Urothelium cell line (cell line): ENCODE measurements at places on chromosomes 1 and 21.

DNA sequence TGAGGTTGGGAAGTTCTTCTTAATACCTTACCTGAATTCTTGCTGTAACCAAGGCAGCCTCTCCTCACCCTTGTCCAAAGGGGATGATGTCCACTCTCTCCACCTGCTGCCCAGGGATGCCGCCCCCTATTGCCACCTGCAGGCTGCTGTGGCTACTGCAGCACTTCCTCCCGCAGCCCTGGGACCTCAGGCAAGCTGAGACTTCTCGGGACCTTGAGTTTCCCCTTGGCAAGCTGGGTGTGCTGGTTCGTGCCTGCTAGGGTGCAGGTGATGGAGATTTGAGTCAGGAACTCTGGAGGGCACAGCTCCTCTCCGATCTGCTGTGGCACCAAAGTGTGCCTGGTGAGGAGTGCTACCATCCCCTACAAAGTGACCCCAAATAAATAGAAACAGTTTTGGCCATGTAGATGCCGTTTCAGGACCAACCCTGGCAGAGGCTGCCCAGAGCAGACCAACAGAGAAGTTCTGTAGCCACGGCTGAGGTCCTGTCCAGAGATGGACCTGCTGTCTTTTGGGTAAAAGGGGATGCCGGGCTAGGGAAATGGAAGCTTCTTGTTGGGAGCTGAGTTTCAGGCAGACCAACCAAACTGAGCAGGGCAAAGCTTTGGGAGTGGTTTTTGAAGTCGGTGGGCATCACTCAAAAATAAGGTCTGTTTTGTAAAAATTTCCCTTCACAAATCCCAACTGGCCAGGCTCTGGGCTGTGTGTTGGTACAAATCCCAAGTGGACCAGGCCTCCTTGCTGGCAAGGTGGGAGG is 31.7 kb downstream of the RUNX3 start:
- peak; percentile 65 for DNase-seq

DNA sequence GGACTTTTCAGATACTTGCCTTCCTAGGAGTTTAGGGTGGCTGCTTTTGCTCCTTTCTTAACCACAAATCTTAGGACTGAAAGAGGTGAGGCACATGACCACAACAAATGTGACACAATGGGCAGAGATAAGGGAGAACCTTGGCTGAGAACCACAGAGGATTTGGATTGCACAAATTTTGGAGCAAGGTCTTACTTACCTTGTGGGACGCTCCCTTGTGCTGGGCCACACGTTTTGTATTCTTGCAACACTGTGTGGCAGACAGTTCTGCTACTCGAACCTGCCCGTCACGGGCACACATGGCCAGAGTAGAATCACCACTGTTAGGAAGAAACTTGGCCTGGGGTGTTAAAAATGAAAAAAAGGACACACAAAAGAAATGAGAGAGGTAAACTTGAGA is 23.9 kb downstream of the DCAF8 start:
- DNase-seq, result no peak

- no peak for DNase-seq
Observed at GRCh38 chr1:83763361-83764095, 235.4 kb downstream of the TTLL7 start.

- DNase-seq, result no peak
Observed at GRCh38 chr1:59355361-59355760, 58.5 kb downstream of the FGGY start.

GRCh38 chr1:181953596-181953995 is 107.9 kb downstream of the ZNF648 start:
- no peak for DNase-seq

- DNase-seq, result no peak
Observed at GRCh38 chr1:201557572-201557958, 18.6 kb downstream of the NAV1 start.

GRCh38 chr1:101086783-101087182 is 61.2 kb upstream of the DPH5 start:
- DNase-seq, result no peak

DNA sequence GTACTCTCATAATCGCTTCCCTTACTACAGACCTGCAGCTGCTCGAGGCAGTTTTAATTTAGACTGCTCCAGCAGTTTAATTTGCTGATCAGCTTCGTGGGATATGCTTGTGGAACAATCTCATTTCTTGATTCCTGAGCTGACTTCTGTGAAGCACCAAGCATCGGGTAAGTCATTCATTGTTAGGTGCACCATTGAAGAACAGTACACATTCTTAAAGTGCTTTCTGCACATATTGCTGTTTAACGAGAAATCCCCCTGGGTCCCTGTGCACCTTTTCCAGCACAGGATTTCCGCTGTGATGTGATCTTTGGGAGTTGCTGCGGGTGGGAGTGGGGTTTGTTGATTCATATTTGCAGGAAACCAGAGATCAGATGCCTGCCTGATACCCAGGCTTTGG is 9.1 kb downstream of the GALNT2 start:
- DNase-seq, result no peak

GRCh38 chr1:217134857-217135568 is 411.8 kb upstream of the ESRRG start:
- peak; percentile 44 for DNase-seq

GRCh38 chr1:234393190-234393589 is 19.9 kb downstream of the COA6 start:
- DNase-seq, result peak; percentile 30

GRCh38 chr1:1157426-1157913 is 16.2 kb upstream of the TTLL10 start:
- DNase-seq, result no peak

DNA sequence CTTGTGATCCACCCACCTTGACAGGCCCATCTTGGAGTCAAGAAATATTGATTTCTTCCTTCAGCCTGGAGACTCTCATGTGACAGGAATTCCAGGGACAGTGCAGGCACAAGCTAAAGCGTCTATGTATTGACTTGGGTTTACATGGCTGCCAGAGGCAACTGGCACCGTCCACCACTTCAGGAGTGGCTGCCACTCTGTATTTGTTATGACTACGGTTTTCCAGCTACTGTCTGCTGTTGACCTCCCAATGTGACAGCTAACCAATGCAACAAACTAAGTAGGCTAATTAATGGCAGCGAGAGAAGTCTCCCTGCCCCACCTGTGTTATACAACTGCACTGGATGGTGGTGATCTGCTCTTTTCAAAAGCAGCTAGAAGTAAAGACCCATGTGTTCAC is 56.9 kb downstream of the CD58 start:
- DNase-seq, result no peak

DNA sequence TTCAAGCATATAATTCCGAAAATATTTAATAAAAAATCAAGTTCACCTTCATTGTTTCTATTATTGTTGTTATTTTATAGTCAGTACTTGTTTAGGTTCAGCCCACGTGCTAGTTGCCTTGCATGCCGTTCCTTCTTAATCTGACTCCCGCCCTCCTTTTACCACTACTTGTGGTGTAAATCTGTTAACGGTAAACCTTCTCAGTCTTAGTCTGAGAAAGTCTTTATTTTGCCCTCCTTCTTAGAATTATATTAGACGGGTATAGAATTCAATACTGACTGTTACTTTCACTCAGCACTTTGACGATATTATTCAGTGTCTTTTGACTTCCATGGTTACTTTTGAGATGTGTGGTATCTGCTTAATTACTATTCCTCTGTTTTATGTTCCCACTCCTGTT is 104.8 kb downstream of the RGL1 start:
- no peak for DNase-seq

GRCh38 chr1:173248247-173248940 is 41.3 kb upstream of the TNFSF4 start:
- no peak for DNase-seq

DNA sequence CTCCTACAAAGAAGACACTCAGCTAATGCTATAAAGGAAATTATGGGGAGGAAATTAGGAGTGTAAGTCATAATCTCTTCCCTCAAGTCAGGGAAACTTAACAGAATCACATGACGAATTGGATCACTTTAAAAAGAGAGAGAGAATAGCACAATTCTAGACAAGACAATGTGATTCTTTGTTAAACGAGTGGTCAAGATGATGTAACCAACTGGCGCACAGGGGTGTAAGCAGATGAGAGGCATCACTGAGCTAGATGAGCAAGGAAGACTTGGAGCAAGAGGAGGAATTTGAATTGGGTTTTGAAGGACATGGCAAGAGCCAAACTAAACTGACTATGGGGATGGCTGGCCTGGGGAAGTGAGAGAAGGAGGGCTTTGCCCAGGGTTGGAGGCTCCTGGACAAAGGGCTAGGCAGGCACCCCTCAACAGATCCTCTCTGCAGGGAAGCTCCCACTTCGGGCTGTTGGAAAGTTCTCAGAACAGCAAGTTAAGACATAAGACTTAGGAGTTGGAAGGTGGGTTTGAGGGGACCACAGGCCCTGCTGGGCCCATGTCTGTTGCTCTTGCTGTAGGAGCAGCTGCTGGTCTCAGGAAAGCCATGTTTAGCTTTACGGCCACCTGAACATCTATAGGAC is 123.9 kb upstream of the GRIK3 start:
- no peak for DNase-seq

DNA sequence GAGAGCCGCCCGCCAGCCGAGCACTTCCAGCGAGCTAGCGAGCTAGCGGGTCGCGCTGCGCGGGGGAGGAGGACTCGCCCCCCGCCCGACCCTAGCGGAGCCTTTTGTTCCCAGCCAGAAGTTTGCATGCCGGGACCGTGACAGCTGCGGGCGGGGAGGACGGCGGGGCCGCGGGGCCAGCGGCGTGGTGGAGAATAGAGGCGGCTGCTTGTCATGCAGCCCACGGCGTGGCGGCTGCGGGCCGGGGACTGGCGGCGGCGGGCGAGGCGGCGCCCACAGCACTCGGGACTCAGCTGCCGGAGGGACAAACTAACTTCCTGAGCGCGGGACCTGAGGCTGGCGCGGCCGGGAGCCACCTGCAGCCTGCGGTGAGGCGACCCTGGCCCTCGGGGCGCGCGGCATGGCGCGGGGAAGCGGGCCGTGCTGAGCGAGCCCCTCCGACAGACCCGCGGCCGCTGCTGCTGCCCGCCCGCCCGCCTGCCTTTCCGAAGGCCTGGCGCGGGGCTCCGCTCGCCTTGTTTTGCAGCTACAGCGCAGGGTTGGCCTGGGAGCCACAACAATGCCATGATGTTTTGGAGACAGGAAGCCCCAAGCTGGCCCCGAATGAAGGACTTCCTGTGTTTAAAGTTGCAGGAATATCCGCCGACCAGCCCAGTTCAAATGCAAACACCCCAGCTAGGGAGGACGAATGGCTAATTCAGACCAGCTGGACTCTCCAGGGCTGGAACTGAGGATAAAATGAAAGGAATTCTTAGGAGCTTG is 82.2 kb upstream of the BMP8A start:
- no peak for DNase-seq

DNA sequence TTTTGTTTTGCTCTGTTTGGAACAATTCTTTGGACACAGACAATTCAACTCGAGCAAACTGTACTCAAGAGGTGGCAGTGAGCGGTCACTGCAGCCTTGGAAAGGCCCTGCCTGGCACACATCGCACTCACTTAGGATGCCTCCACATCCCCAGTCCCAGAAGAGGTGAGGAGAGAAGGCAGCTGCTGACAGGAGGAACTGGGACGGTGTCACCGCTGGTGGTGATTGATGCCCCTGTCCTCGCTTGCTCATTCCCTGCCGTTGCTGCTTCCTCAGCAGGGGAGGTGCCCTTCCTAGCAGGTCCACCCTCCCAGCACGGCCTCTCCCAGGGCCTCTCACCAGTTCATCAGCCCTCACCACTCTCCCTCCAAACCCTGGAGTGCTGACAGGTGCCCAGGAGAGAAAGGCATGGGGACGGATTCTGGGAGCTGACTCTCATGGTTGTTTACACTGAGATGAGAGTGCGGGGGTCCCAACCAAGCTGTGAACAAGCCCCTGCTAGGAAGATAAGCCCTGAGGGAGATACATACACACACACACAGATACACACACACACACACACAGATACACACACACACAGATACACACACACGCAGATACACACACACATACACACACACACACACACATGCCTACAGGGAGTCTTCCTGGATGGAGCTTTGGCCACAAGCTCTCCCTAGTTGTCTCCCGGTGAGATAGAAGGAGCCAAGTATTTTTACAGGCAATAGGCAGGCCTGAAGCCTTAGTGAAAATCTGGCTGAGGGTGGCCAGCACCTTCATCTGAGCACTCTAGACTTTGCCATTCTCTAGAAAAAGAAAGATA is 101.1 kb downstream of the CDC7 start:
- no peak for DNase-seq

GRCh38 chr1:12078938-12079861 is 16.1 kb downstream of the TNFRSF8 start:
- peak; percentile 44 for DNase-seq

DNA sequence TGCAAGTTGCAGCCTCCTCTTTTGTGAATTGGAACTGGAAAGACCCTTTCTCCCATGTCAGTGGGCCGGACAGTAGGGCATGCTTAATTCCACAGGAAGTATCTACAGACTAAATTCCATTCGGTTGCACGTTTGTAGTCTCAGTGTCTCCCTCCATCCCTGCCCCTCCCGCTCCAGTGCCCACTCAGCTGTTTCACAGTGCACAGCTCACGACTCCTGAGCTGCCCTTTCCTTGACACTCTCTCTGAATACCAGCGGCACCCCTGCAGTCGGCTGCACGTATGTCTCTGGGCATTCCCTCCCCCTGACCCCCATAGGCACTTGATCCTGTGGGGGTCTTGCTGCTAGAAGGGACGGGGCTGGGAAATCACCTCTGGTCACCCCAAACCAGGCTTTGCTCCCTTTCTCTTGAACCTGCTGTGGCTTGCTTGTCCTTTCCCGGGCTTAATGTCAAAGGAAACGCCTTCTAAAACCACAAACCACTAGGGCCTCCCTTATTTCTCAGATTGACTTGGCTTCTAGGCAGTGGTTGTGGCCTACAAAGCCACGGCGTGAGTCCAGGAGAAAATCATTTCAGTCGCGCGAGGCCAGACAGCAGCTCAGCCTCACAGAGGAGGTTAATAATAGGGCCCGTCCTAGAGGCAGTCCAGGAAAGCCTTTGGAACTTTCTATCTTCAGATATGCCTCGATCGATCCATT is 365.3 kb upstream of the PROX1 start:
- DNase-seq, result peak; percentile 23

GRCh38 chr1:37682334-37682987 is 9.9 kb upstream of the CDCA8 start:
- DNase-seq, result peak; percentile 60

GRCh38 chr1:39683591-39684312 is 7.5 kb downstream of the HPCAL4 start:
- no peak for DNase-seq

- DNase-seq, result no peak
Observed at GRCh38 chr1:45953934-45954847, 150.8 kb downstream of the MAST2 start.
